ENCODE measurements at places on chromosomes 1 and 21.

GRCh38 chr1:9696793-9697192, 45.3 kb downstream of the PIK3CD start:
- DNase-seq, result no peak

GRCh38 chr1:45014321-45015028, 2.4 kb downstream of the UROD start:
- peak; percentile 60 for DNase-seq

- no peak for DNase-seq
These were observed 99.2 kb downstream of the PROX1 start for GRCh38 chr1:214086945-214087344.

GRCh38 chr1:33137800-33138199, 44.0 kb downstream of the TRIM62 start:
- DNase-seq, result no peak

- DNase-seq, result peak; percentile 75
These were observed 29.9 kb upstream of the RPTN start for GRCh38 chr1:152188673-152189591.

DNA sequence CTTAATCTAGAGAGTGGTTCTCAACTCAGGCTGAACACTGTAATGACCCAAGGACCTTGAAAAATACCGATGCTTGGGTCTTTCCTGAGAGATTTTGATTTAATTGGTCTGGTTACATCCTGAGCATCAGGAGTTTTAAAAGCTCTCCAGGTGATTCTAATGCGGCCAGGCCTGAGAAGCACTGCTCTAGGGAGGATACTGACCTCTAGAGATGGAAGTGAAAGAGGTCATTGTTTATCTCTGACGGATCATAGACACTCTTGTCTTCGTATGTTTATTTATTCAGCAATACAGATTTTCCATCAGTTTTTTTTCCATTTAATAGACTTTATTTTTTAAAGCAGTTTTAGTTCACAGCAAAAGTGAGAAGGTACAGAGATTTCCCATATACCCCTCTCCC, 54.5 kb upstream of the IGSF5 start:
- DNase-seq, result no peak

- no peak for DNase-seq
These were observed 4.7 kb upstream of the ITGB2 start for GRCh38 chr21:44925378-44925755.

GRCh38 chr1:108200687-108201051, 526 bp upstream of the SLC25A24 start:
- no peak for DNase-seq

DNA sequence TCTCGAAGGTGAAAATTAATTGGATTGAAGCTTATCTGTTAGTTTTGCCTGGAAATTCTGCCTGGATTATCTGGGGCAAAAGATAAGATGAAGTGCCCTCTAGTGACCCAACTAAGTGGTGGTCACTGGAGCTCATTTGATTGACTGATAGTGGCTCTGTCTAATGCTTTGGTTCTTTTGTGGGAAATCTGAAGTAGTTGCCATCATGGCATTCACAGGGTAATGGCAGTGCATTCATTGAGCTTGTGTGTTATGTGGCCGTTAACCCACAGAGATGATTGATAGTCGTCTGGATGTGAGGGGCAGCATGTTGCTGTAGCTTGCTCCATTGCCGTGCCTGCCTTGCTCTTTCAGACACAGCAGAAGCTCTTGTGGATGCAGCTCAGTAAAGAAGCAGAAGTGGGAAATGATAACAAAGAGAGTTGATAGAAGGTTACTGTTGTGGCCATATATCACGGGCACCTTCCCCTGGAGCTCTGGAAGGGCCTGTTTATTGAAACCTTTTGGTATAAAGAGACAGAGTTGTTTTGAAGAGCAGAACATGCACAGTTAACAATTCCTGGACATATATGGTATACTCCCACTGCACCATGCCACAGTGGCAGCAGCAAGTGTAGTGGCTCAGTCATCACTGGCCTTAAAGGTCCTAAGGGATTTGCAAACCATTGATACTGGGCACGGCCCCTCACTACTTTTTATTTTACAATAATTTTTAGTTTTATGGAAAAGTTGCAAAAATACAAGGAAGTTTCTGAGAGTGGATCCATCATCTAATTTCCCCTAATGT, 42.0 kb downstream of the CXADR start:
- no peak for DNase-seq

DNA sequence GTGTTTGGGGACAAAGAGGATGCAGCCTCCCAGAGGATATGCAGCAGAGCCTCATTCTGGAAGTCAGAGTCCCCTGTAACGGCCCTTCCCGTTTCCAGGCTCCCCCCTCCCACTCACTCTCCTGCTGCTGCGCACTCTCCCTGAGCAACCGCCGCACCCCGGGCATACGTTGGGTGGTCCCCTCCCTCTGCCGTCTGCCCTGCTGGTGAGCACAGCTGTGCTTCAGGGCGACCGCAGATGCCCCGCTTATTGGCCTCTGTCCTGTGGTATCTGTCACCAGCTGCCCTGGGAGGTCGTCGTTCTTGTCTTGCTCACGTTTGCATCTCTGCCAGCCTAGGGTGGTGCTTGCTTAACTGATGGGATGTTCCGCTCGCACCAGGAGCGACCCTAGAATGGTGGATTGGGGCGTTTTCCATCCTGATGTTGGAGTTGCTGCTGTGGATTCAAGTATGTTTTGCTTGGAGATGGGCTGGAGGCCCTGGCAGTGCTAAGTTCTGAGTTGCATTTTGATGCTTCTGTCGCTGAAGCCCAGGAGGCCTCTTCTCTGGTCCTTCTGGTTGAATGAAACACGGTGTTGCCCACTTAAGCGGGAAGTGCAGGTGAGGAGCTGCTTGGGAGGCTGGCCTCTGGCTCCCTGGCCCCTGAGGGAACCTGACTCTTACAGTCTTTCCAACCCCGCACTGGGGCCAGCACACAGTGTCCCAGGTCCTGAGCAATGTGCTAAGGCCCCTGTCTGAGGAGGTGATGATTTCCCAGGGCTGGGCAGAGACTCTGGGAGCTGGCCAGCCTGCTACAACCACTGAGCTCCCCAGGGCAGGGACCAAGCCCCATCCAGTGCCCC, 3.2 kb downstream of the TMEM201 start:
- no peak for DNase-seq

GRCh38 chr1:243438815-243439214, 183.0 kb downstream of the SDCCAG8 start:
- no peak for DNase-seq

- no peak for DNase-seq
These were observed 141.4 kb downstream of the RUNX1 start for GRCh38 chr21:34907461-34908418.

GRCh38 chr1:204545202-204545601, 29.0 kb downstream of the MDM4 start:
- no peak for DNase-seq

GRCh38 chr1:17837233-17838030, 82.3 kb downstream of the ACTL8 start:
- no peak for DNase-seq

DNA sequence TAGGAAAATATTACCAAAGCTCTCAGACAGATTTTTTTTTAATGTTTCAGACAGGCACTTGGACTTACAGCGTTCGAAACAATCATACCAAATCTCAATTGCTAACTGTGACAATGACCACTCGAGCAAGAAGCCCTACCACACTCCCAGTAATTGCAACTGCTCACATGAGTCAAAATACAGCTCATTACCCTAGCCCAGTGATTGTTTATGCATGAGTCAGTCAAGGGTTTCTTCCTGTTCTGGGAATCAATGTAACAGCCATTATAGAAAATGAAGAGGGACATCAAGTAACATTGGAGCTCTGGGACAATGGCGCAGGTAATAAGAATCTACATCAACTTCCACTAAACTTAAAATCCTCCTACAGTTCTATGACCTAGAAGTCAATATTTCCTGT, 56.1 kb upstream of the SH3GLB1 start:
- no peak for DNase-seq

DNA sequence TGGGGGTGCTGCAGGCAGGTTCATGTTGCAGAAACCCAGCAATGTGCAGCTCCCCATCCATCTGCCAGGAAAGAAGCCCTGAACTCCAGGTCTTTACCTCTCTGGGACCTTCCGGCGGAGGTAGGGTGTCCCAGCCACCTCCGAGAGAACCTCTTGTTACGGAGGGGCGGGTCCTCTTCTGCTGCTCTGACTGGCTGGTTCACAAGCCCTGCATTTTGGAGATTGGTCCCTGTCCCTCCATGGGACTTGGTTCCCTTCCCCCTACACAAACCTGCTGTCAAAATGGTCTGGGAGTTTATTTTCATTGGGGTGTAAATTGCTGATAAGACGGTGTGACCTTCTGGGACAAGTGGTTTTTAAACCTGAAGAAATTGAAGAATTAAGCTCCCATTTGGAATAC, 8.0 kb upstream of the CELSR2 start:
- no peak for DNase-seq

- no peak for DNase-seq
These were observed 59.7 kb downstream of the ALPL start for GRCh38 chr1:21568809-21569385.

- no peak for DNase-seq
These were observed 139.8 kb downstream of the KAZN start for GRCh38 chr1:14738235-14738634.

GRCh38 chr1:67441183-67441582, 11.0 kb upstream of the SERBP1 start:
- DNase-seq, result no peak

DNA sequence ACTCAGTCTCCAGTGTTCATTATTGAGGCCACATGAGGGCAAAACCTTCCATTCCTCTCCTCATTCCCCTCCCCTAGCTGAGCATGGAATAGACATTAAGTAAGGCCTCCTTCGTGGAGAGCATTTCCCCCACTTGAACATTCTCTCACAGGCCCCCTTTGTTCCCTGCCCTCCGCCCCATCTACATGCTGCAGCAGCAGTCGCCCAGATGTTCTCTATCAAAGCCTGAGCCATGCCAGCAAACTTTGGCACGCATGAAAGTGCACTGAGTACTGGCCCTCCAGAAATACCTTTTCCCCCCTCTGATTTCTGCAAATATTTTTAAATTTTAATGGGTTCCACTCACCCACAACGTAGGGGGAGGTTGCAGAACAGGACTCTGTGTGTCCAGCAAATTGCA, 20.9 kb upstream of the GORAB start:
- no peak for DNase-seq

DNA sequence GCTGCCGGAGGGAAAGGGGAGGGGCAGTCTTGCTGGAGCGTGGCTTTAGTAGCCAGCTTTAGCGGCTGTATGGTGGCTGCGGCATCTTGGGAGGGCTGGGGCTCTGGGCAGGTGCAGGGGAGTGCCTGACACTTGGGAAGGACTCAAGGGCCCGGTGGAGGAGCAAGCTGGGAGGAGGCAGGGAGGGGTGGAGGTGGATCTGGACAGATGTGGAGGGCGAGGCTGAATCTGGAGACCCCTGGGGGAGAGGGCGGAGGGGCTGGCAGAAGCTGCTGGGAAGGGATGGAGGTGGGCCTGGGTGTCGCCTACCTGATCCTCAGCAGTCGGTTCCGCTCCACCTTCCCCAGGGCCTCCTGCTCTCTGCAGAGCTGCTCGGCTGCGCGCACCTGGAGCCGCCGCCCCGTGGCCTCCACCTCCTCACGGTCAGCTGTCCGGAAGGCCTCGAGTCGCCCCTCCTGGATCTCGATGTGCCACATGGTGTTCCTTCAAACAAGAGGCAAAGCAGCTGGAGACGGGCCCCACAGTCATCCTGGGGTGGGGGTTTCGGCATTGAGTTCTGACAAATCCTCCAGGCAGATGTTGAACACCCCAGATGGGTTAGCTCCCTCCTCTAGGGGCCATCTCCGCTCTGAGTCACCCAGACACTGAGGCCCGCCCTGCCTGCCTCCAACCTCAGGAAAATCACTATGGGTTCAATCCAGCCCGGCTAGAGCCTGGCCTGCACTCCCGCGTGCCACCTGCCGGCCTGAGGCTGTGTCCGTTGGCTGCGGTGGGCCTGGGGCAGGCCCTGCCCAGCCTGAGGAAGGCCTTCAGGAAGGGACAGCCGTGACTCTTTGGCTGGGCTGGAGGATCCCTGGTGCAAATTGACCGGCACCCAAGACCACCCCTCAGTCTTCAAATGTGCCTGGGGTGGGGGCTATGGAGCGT, 29.6 kb downstream of the CFAP74 start:
- no peak for DNase-seq

GRCh38 chr1:224348137-224348536, 8.5 kb upstream of the CNIH4 start:
- no peak for DNase-seq

- peak; percentile 64 for DNase-seq
These were observed at the start of gene TSEN15 for GRCh38 chr1:184051485-184052193. TSEN15 (plus strand) TSS chr1:184051730; CDS start chr1:184051756, 26 bp downstream.

DNA sequence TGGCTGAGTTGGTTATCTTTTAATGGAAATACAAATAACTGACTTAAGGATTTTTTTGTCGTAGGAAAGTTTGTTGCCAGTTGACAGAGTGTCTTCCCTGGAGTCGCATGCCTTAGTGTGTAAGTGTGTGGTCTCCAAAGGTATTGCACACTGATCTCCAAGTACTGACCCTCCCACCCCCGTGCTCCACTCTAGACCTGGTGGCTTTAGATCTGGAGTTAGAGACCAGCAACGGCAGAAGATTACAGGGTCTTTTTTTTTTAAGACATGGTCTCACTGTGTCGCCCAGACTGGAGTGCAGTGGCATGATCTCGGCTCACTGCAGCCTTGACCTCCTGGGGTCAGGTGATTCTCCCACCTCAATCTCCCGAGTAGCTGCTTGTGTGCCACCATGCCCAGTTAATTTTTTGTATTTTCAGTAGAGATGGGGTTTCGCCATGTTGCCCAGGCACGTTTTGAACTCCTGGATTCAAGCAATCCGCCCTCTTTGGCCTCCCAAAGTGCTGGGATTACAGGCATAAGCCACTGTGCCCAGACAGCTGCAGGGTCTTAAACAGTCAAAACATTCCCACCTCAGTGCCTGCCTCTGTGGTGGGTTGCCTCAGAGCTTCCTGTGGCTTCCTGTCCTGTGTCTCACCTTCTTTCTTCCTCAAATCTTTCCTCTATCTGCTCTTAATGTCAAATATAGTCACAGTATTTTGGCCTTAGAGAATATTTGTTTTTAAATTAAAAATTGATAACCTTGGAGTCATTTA, 6.9 kb downstream of the TRAPPC10 start:
- no peak for DNase-seq

GRCh38 chr1:26790551-26790953, 2.8 kb downstream of the PIGV start:
- no peak for DNase-seq

GRCh38 chr1:110485725-110486124, 33.2 kb downstream of the KCNA10 start:
- no peak for DNase-seq

GRCh38 chr1:119488216-119488615, 18.8 kb upstream of the HSD3B1 start:
- DNase-seq, result no peak

GRCh38 chr1:213658457-213658856, 329.3 kb upstream of the PROX1 start:
- no peak for DNase-seq

- DNase-seq, result no peak
These were observed 18.9 kb downstream of the EPB41 start for GRCh38 chr1:28933277-28933676.

- no peak for DNase-seq
These were observed 234.7 kb upstream of the CSF3R start for GRCh38 chr1:36717431-36717830.

GRCh38 chr1:206526064-206526911, 19.0 kb downstream of the RASSF5 start:
- no peak for DNase-seq

- DNase-seq, result no peak
These were observed 2.3 kb downstream of the MTMR11 start for GRCh38 chr1:149934356-149934755.

- DNase-seq, result no peak
These were observed 14.7 kb downstream of the BEND5 start for GRCh38 chr1:48761986-48762385.
